ENCODE measurements at places on chromosomes 5 and 9.
A peak's percentile ranks its signal among the peaks of the same experiment; 100 is the strongest.

DNA sequence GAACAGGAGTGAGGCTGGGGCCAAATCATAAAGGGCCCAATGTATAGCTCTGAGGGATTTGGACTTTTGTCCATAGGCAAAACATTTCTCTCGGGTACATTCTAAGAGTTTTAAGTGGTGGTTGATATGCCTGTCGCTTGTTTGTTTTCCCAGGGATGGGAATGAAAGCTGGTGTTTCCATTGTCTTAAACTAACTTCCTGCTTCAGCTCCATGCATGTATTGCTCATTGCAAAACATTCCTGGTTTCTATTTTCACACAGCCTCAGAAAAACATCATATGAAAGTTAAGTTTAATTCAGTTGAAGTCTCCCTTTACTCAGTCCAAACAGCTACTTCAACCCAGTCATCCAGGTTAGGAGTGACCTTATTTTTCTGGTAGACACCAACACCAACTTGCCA is 235.0 kb downstream of the ACTL7B start:
- no peak for DNase-seq

DNA sequence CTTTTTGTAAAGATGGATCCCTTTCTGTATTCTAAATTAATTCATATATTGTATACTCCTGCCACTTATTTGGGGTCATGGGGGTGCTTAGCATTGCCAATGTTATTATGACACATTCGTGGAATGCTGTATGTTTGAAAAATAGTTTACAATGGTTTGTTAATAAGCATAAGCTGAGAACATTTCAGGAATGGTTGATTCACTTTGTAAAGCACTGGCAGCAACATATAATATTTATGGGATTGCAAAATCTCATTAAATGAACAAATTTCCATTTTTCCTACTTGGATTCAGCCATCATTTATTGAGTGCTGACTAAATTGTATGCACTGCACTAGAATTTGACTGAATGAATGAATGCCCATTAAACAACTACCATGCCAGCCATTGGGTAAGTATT is 215.2 kb upstream of the KLF4 start:
- no peak for DNase-seq

DNA sequence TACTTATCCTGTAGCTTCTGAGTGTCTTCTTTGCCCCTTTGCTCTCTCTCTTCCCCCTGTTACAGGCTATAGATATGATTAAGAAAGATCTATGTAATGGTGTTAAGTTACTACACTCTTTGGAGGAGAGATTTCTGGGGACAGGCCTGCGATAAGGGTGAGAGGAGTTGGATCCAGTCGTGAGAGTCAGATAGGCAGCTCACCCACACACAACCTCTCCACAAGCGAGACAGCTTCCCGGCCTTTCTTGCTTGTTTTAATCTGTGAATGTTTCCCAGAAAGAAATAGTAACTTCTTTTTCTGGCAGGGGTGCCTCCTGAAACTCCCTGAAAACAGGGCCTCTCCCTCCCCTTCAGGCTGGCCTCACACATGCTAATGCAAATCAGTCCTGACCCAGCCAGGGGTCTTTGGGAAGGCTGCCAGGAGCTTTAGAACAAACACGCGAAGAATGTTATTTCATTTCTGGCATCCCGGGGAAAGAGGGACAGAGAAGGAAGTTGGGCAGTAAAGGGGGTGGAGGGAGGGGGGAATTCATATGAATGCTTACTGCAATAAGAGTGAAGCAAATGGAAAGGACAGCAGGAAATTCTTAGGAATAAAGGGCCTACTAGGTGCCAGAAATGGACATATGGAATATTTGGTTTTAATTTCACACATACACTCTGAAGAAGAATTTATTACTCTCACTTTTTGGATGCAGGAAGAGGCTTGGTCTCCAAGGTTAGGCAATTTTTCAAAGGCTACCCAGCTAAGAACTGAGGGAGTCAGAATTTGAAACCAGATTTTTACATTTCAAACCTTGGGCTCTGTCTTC is 215.8 kb upstream of the TRIM32 start:
- no peak for DNase-seq

DNA sequence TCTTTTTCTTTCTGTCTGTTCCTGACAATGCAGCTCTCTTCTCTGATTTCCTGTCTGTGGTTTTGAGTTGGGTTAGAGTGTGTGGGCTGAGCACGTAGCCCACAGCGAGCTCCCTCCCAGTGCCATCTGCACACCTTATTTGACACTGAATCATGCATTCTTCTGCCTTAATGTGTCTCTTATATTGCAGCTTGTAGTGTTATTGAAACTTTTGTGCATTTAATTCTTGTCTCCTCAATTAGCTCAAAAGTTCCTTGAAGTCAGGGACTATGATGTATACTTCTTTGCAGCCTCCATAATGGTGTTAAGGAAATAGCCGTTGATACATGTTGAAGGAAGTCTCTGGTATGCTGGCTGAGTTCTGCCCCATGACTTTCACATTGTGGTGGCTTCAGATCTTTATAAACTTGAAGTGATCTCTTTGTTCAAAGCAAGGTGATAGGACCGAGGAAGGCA is 576.2 kb upstream of the CLINT1 start:
- DNase-seq: no peak

DNA sequence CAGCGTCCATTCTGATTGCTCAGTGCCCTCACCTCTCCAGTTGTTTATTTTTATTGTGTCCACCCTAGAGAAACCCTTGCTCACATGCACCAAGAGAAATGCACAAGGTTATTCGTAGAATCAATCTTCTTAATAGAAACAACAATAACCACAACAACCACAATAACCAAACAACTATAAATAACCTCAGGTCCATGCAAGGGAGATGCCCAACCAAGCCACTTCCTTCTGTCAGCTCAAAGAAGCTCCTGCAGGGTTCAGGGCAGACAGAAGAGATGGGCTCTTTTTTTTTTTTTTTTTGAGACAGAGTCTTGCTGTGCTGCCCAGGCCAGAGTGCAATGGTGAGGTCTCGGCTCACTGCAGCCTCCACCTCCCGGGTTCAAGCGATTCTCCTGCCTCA is 14.9 kb upstream of the TCOF1 start:
- DNase-seq: no peak

- no peak for DNase-seq
These were observed 4.5 kb downstream of the PKN3 start for GRCh38 chr9:128706671-128707381.

GRCh38 chr5:18985171-18985758 is 1002.7 kb downstream of the CDH18 start:
- DNase-seq: no peak

- DNase-seq: no peak
These were observed 471.9 kb upstream of the RGMB start for GRCh38 chr5:98301547-98301946.

- no peak for DNase-seq
These were observed 30.7 kb downstream of the UHRF2 start for GRCh38 chr9:6443661-6444060.

DNA sequence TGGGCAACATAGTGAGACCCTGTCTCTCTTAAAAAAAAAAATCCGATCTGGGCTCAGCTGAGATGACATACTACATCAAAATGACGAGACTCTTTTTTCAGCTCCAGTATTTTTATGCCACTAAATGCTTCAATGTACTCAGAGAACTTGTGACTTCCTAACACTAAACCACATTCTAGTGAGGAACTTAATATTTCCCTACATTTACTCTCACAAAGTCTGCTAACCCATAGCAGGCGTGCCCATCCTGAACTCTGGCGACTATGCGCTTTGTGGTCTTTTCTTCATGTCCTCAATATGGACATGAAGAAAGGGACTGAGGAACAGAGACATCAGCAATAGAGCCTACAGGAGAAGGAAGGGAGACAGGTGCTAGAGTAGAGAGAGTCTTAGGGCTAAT is 41.3 kb downstream of the ITK start:
- no peak for DNase-seq

- DNase-seq: no peak
These were observed 61.3 kb downstream of the KDM4C start for GRCh38 chr9:6819112-6819511.

DNA sequence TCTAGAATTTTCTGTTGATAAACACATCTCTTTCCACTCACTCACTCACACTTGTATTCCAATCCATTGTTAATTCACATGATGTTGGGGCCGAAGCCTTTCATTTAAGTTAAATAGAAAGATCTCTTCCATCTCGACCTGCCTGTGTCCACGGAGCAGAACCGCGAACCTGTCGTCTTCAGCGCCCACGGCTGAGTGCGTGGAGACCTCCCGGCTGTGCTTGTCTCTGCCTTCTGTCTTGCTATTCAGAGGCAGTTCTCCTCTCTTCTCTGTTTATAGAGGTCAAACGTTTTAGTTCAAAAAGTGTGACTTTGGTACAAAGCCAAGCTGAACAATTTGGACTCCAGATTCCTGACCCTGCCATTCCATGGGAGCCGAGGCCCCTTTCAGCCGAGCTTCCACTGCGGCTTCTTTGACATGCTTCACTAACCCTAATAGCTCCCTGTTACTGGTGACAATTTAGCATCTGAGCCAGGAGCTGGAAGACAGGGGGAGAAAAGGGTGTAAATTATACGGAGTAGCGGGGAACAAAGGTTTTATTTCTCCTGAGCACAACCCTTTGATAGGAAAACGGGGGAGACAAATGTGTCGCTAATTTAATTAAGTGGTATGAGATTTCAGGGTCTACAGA is 314.4 kb upstream of the IRX4 start:
- DNase-seq: no peak

- DNase-seq: no peak
These were observed 49.6 kb downstream of the APC start for GRCh38 chr5:112787261-112787660.

GRCh38 chr9:126851286-126851880 is 9.1 kb upstream of the ZBTB34 start:
- DNase-seq: no peak

GRCh38 chr9:68706363-68707201 is 1.5 kb downstream of the PIP5K1B start:
- no peak for DNase-seq

DNA sequence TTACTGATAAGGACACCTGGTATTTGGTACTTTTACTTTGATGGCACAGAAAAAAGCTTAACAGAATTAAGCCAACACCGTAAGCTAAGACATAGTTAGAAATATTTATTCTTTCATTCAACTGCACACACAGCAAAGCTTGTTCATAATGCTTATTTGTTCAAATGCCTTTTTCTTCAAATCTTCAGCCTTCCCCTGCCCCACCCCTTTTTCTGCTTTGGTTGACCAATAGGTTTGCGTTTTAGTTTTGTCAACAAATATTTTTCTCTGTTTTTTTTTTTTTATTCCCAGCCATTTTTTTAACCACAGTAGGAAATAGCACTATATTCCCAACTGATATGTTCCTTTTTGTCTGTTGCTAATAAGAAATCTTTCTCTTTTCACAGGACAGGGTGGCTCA is 4.9 kb upstream of the RICTOR start:
- DNase-seq: no peak

GRCh38 chr5:115831163-115831768 is 10.1 kb downstream of the ATG12 start:
- no peak for DNase-seq

DNA sequence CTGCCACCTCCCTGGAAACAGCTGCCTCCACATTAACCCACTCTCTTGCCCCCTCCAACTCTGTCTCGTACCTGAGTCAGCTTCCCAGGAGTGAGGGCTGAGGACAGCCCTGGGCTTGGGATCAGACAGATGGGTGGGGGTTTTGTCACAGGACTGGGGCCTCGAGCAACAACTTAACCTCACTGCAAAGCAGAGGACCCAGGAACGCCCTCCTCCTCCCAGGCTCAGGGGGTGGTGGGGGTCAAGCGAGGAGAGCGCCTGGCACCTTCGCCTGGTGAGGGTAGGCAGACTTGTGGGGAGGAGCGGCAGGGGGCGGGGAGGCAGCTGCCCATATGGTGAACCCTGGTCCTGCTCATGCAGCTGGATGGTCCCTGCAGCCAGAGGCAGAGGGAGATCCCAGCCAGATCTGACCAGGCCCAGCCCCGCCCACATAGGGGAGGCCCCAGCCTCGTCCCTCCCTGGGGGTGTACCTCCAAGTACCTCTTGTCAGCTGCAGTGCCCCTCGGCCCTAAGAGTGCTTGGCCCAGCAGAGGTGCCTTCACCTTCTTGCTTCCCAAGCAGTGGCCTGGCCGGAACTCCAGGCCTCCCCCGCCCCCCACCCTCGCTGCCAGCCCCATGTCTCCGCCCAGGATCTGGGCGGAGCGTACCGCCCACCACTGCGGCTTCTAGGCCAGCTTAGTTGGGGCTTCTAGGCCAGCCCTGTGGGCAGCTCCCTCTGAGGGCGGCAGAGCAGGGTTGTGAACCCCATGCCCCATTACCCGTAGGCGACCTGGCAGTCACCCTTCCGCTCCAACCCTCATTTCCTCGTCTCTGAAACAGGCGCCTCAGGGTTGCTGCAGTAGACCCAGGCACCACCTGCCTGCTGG is at the start of gene SARDH:
Gene SARDH, minus strand, starts transcription at position 579 of the 866 bp plus-strand sequence. CDS start 4,179 bp downstream, outside the sequence.
- DNase-seq: peak; percentile 7

DNA sequence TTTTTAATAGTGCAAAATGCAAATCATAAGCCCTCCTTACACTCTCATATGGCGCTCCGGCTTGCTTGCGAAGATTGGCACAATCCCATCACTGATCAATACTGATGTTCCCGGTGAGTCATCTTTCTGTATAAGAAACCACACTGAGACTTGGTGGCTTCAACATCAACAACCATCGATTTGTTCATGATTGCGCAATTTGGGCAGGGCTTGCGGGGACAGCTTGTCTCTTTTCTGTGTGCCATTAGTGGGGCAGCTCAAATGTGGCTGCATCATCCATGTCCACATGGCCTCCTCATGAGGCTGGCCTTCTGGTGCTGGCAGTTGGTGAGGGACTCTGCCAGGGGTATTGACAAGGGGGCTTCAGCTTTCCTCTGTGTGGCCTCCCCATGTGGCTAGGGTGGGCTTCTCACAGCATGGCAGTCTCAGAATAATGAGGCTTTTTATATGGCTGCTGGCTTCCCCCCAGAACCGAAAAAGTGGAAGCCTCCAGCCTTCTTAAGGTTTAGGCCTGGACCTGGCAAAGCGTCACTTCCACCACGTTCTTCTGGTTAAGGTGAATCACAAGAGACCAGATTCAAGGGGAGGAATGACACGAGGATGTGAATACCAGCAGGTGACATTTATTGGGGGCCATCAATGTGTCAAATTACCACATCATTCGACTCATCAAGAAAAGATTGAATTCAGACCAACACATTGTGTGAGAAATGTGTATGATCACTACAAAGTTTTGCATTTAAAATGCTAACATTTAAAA is 79.5 kb upstream of the NFIL3 start:
- no peak for DNase-seq

- DNase-seq: no peak
These were observed 7.3 kb downstream of the CRHBP start for GRCh38 chr5:76960004-76960625.

- DNase-seq: no peak
These were observed 617 bp downstream of the PPP6C start for GRCh38 chr9:125189011-125189360.

DNA sequence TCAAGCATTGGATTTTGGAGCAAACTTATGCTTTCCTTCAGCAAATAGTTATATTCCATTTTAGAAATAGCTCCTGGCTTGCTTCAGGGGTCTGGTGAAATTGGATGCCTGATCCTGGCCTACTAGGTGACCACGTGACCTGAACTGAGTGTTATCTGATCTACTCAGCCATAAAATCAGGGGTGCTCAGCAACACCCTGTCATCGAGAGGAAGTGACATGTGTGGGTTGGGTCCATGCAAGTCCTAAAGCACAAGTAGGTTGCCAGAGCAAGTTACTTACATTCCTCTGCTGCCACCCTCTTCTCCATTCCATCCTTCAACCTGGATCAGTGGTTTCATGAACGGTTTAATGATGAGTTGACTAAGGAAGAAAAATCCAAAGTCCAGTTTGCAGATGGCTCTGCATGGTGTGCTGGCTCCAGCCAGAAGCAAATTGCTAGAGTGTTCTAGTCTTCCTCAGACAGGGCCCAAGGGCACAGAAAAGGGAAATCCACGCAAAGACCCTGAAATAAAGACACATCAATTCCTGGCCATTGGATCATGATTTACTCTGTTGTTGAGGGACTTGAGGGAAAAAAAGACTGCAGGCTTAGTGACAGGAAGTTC is 2.8 kb upstream of the FAM193B start:
- DNase-seq: no peak
